ELF-1 (cell line): ENCODE measurements at places on chromosomes 16 and 17.

GRCh38 chr16:4826980-4827379 is 20.1 kb downstream of the GLYR1 start:
- DNase-seq: no peak

DNA sequence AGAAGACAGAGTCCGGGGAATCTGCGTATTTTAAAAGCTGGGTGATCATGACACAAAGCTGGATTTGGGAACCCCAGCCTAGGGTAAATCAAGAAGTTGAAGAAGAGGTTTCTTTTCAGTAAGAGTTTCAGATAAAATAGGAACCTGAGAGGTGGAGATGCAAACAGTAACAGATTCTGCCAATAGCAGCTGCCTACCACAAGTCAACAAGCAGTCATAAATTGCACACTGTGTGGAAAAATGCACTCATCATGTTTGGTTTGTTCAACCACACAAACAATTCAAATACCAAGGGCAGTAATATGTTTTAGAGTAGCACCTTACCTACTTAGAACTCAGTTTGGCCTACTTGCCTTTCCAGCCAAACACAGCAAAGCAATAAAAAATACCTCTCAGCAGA is 14.0 kb downstream of the MYO1D start:
- DNase-seq: no peak

DNA sequence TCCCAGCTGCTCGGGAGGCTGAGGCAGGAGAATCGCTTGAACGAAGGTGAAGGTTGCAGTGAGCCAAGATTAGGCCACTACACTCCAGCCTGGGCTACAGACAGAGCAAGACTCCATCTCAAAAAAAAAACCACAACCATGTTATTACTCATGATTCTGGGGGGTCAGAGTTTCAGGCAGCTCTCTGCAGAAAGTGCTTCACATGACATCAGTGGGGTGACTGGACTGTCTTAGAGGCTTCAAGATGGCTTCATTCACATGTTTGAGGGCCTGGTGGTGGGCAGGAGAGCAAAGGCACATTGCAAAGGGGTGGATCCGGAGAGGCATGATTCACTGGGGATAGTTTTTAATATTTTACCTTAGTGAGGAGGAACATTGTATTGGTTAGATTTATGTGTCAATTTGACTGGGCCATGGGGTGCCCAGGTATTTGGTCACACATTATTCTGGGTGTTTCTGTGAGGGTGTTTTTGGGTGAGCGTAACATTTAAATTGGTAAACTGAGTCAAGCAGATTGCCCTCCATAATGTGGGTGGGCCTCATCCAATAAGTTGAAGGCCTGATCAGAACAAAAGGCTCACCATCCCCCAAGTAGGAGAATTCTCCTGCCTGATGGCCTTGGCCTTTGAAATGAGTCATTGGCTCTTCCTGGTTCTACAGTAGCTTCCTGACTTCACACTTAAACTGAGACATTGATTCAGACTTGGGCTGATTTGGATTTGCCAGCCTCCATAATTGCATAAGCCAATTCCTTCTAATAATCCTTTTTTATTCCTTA is 109.8 kb downstream of the GOSR1 start:
- no peak for DNase-seq

- no peak for DNase-seq
Observed at GRCh38 chr17:73933164-73933766, 270.2 kb upstream of the RPL38 start.

DNA sequence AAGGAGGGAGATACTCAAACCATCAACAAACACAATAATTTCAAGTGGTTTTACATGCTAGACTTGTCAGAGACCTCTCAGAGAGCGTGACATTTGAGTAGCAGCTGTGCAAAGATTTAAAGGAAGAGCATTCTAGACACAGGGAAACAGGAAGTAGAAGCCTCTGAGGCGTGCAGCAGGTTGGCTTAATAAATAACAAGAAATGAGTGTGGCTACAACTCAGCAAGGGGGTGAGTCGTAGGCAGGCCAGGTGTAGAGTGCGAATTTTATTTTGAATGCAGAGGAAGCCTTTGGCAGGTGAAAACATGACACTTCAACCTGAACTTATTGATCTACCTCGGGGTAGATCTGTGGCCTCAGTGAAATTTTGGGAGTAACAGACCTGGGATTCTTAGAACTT is 73.2 kb upstream of the MRTFB start:
- DNase-seq: no peak
